B cell (primary cell): ENCODE measurements at places on chromosomes 2 and 18. TPM values are rescaled to one million over a fixed set of nuclear protein-coding genes. Genes with fewer than 3 reads are reported as not detected.

ALPG gene
- total RNA-seq = not detected in 2 replicates

SRD5A2 gene
- total RNA-seq = not detected in 2 replicates

DSG4 gene
- total RNA-seq = not detected in 2 replicates

ARHGAP28 gene
- not detected in 2 replicates for total RNA-seq

SRSF7 gene
- total RNA-seq = 280 and 283 TPM in 2 replicates

LYG1 gene
- total RNA-seq = 2.7 and 3.0 TPM in 2 replicates

PLA2R1 gene
- not detected in 2 replicates for total RNA-seq

SCN1A gene
- total RNA-seq = not detected in 2 replicates
